ENCODE measurements at places on chromosomes 5 and 9.

DNA sequence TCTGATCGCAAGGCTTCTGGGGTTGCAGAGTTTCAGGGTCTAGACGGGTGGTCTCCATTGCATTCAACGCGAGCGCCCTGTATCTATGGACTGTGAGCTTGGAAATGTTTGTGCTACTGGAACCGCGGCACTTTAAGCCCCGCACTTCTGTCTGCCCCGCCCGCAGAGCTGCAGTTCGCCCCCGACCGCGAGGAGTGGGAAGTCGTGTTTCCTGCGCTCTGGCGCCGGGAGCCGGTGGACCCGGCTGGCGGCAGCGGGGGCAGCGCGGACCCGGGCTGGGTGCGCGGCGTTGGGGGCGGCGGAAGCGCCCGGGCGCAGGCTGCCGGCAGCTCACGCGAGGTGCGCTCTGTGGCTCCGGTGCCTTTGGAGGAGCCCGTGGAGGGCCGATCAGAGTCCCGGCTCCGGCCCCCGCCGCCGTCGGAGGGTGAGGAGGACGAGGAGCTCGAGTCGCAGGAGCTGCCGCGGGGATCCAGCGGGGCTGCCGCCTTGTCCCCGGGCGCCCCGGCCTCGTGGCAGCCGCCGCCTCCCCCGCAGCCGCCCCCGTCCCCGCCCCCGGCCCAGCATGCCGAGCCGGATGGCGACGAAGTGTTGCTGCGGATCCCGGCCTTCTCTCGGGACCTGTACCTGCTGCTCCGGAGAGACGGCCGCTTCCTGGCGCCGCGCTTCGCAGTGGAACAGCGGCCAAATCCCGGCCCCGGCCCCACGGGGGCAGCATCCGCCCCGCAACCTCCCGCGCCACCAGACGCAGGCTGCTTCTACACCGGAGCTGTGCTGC, 1.0 kb downstream of the ADAMTS19 start:
- peak; percentile 49 for DNase-seq

DNA sequence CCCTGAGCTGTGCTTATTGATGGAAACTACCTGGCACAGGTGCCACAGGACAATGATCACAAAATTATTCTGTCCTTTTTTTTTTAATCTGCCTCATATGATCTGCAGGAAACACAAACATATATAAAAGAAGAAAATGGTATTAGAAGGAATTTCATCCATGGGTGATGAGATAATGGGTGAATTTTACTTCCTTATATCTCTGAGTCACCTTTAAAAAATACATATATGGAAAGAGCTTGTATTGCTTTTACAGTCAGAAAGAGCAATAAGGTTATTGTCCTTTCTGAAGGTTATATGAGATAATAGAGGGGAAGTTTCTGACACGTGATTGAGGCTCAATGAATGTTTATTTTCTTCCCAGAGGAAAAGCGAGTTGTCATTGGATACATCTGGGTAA, 31.6 kb downstream of the NEURL1B start:
- no peak for DNase-seq

GRCh38 chr9:7226007-7226640, 468.4 kb downstream of the KDM4C start:
- no peak for DNase-seq

GRCh38 chr5:73365301-73365853, 83.2 kb downstream of the FOXD1 start:
- no peak for DNase-seq

DNA sequence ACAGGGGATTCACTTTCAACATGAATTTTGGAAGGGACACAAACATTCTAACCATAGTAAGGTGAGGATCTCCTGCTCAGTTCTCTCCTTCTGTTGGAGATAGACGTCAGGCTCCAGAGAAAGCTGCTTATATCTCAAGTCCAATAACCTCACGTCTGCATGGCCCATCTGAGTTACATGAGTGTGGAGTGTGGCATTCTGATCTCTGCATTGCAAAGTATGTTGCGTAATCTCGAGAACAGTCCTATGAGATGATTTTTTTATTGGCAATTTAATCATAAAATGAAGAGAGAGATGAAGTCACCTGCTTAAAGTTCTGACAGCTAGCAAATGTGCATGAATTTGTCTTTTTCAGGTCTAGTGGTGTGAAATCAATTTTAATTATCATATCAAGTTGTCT, 118.8 kb downstream of the SLC12A2 start:
- no peak for DNase-seq

DNA sequence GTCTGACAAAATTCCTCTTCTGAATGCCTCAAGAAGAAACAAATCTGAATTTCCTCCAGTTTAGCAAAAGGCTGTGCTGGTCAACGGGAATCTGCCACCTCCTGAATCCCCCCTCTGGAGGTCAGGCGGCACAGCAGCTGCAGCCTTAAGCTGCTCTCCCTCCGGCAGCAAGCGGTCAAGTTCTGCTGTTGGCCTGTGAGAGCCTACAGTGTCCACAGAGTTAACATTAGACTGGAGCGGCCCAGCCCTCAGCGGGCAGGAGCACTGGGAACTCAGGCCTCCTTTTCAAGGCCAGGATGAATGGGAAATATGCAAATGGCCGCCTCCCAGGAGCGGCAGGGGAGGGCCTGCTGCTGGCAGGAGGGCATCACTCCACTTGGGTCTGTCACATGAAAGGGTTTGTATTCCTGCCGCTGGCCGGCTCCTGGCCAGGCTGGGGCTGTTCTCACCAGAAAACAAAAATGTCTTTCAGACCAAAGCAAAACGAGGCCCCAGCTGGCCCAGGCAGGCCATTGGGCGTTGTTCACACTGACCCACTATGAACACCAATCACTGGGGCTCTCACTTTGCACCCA, 8.2 kb downstream of the ACSL6 start:
- DNase-seq, result peak; percentile 62

GRCh38 chr9:132669698-132670456, at the start of gene DDX31:
Gene DDX31, minus strand, starts transcription at chr9:132669983. Its CDS starts 49 bp downstream, at chr9:132669934.
- peak; percentile 92 for DNase-seq

DNA sequence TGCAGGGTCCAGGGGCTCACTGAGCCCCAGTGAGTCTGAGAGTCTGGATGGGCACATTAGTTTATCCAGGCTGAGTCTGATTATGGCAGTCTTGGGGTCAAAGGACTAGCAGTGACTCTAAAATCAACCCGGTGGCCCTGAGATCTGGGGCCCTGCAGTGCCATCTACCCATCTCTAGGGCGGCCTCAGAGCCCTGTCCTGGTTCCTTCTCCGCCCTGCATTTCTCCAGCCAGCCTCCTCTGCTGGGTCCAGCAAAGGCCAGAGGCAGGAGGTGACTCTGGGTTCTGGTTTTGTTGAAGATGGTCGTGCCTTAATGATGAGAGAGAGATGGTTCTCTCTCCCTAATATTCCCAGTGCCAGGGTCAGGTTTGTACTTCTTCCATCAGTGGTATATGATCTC, 15.0 kb downstream of the DCANP1 start:
- no peak for DNase-seq

DNA sequence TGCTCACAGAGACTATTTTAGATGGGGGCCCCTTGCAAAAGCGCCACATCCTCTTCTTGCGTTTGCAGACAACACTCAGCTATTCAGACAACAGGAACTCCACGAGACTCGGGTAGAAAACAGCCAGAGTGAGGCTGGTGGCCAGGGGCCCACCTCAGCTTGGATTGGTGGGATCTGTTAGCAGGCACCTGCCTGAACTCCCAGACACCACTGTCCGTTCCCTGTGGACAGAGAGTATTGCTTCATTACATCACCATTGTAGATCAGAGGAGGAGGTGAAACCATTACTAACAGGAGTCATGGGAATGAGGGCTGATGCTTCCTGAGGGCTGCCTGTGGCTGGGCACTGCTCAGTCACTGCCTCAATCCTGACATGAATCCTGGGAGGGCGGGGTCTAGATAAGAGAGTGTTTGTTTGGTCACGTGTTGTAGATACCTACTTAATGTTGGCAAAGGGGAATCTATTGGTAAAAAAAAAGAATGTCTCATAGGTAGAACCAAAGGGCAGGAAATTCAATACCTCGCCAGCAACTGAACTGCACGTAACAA, 4.4 kb upstream of the RAPGEF1 start:
- no peak for DNase-seq

DNA sequence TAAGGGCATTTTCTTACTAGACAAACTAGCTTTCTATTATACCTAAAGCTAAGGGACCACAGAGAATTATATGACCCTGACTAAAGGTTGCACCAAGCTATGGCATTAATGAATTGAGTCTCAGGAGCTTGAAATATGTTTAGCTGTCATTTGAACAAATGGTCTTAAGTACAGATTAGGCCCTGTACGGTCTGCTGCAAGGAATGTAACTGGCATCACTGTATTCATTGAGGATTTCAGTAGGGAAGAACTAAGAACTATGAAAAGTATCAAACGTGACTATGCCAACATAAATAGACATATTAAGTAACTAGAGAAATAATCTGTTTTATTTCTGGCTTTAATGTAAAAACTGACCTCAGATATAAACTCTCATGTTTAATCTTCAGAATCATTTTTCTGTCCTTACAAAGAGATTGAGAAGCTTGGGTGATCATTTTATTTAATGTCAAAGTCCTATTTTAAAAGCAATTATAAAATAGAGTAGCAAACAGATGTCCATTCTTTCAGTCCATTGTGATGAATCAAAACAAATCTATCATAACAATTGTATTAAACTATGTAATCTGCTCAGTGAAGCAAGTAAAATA, 845.9 kb downstream of the MAT2B start:
- DNase-seq, result no peak

DNA sequence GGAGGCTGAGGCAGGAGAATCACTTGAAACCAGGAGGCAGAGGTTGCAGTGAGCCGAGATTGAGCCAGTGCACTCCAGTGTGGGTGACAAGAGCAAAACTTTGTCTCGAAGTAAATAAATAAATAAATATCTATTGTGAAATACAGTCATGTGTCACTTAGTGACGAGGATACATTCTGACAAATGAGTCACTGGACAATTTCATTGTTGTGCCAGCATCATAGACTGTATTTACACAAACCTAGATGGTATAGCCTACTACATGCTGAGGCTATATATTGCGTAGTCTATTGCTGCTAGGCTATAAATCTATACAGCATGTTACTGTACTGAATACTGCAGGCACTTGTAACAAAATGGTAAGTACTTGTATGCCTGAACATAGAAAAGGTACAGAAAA, 61.1 kb upstream of the CCL21 start:
- DNase-seq, result no peak

DNA sequence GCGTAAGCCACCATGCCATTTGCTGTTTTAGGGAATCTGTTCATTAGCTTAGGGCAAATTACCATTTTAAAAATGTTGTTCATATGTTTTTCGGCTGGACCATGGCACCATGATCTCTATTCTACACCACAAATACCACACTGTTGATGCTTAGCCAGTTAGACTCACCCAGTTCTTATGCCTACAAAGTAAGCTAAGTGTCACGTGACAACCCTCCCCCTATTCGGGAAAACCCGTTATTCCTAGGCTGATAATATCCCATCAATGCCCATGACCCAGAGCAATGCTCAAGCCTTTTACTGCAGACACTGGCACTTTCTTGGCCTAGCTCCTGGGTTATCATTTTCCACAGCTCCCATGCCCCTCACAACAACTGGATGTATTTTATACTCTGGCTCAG, 280.3 kb upstream of the KLF9 start:
- no peak for DNase-seq

- DNase-seq, result no peak
Measured at GRCh38 chr9:99160173-99160572, 55.3 kb downstream of the TGFBR1 start.

- DNase-seq, result no peak
Measured at GRCh38 chr5:5424736-5425135, 2.3 kb downstream of the ICE1 start.

DNA sequence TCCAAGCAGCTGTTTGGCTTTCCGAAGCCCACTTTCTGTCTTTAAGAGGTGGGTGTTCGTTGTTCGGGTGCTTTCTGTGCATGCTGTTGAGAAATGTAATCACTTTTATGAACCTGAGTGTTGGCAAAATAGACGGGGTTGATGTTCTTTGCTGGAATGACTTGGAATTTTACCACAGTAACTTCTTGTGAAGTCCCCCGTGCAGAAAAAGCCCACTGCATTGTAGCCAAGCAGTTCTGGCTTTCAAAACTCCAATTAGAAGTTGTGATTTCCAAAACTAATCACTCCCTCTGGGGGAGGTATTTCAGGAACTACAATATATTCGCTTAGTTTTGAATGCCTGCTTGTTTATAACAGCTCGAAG, 111.1 kb downstream of the PAM start:
- DNase-seq, result no peak

- DNase-seq, result no peak
Measured at GRCh38 chr5:8650186-8650585, 781.2 kb downstream of the MTRR start.

DNA sequence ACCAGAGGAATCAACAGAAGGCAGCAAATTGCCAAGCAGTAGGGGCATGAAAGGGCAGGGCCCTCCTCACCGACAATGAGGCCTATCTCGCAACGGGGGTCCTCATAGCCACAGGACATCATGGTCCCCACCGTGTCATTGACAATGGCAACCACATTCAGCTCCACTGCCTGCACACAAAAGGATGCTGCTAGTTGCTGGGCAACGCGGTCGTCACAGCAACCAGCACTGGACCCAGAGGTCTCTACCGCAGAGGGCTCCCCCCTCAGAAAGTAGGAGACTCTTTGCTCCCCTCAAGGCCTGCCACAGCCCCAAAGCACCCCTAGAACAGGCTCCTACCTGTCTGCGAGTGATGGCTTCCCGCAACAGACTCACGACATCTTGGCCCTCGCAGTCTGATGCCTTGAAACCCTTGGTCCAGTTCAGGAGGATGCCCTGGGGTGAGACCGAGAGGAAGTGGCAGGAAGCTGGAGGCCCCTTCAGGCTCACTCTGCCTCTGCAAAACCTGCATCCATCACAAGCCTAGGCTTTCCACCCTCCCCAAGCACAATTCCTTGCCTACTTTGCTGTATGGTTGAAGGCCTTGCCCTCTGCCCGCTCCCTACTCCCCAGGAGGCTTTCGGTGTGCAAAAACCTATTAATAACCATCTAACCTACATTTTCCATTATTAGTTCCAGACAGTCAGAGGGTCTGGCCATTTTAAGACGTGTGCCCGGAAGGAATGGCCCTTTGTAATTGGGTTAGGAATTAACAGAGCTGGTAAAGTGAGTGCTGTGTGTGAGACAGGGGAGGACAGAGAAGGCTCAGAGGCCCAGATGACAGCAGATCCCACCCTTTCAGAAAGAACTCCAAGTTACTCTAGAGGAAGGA, 15.2 kb downstream of the HK3 start:
- peak; percentile 27 for DNase-seq

- DNase-seq, result no peak
Measured at GRCh38 chr9:110752766-110753165, 84.2 kb downstream of the MUSK start.

DNA sequence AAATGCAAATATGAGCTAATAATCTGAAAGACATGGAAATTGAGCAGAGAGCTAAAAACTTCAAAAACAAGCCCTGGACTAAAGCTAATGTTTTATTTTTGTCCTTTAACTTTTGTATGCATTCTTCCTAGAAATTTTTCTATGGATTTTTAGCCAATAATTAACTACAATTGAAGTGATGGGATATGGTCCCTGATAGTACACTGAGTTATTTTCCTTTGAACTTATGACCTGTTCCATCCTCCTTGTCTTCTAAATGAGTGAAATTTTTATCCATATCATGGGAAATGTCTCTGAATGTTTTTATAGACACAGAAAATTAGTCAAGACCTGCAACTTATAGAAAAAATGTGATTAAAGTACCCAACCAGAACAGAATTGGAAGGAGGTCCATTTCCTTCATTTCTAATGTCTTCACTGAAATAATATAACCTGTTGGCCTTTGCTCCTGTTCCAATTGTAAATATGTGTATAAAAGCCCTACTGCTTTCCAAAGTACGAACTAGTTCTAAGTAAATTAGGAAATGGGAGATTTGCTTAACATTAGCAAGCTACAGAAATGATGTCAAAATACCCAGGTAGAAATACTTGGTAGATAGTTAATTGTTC, 11.3 kb upstream of the ERAP2 start:
- DNase-seq, result no peak

- DNase-seq, result peak; percentile 79
Measured at GRCh38 chr5:177446200-177447065, at the start of gene PRR7. Gene PRR7, plus strand, starts transcription at chr5:177446814. Its CDS starts 8,254 bp downstream, at chr5:177455068.
